ENCODE measurements at places on chromosomes 7 and 10.

DNA sequence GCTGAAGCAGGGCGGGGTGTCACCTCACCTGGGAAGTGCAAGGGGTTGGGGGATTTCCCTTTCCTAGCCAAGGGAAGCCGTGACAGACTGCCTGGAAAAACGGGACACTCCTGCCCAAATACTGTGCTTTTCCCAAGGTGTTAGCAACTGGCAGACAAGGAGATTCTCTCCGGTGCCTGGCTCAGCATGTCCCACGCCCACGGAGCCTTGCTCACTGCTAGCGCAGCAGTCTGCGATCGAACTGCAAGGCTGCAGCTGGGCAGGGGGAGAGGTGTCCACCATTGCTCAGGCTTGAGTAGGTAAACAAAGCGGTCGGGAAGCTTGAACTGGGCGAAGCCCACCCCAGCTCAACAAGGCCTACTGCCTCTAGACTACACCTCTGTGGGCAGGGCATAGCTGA, 80.9 kb upstream of the DNAJB12 start:
- DNase-seq = no peak

GRCh38 chr10:97323501-97323900, 4.4 kb downstream of the FRAT1 start:
- DNase-seq = no peak

DNA sequence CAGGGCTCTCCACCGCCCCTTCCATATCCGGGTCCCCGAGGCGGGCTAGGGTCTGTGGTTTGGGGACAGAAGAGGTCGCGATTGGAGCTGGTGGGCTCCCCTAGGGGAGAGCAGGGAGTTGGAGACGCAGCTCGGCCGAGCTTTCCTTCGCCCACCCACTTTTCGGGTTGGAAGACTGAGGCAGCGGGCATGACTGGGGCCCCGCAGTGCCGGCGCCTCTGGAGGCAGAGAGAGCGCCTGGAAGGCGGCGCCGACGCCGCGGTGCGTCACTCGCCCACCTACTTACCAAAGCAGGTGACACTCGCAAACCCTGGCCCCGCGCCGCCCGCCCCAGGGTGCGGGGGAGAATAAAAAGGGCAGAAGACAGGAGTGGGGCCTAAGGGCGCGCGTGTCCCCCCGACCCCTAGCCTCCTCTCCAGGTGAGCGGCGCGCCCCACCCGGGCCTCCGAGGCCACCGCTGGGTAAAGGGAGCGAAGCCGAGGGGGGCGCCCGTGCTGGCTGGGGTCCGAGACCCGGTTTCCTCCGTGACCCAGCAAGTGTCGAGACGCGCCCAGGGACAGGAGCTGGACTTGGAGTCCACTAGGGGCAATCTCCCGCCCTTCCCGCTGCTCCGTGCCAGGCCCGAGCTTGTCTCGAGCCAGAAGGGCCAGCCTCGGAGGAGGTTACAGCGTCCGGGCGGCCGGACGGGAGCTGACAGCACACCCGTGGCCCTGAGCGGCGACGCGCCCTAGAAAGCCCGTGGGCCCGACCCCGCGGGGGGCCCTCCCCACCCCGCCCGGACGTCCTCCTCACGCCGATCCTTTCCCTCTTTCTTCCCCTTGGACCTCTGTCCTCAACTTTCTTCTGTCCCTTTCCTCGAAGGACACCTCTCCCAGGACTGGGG, 34.4 kb upstream of the GRID1 start:
- DNase-seq = peak; percentile 47

- DNase-seq = no peak
Observed at GRCh38 chr7:133108023-133108422, 26.1 kb upstream of the CHCHD3 start.

DNA sequence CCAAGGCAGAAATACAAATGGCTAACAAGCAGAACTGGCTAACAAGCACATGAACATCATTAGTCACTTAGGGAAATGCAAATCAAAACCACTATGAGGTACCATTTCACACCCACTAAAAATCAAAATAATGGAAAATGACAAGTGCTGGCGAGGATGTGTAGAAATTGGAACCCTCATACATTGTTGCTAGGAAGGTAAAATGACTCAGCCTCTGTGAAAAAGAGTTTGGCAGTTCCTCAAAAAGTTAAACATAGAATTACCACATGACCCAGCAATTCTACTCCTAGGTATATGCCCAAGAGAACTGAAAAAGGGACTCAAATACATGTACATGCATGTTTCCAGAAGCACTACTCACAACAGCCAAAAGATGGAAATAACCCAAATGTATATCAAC, 52.8 kb upstream of the ANAPC16 start:
- no peak for DNase-seq

GRCh38 chr7:141945356-141945755, 1.4 kb downstream of the CLEC5A start:
- no peak for DNase-seq

DNA sequence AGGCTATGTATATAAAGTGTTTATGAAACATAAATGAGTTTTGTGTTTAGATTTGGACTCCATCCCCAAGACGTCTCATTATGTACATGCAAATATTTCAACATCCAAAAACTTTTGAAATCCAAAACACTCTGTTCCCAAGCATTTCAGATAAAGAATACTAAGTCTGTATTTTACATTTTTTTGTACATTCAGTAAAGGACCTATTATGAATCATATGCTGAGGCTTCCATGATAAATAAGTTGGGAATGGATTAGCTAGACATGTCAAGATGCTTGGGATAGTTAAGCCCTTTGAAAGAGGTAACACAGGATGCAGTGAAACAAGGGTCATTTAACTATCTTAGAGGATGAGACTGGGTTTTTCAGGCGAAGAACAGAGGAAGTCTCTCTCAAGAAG, 262.9 kb downstream of the SNX13 start:
- DNase-seq = no peak

GRCh38 chr7:100040575-100040974, 9.0 kb upstream of the ZSCAN21 start:
- no peak for DNase-seq

DNA sequence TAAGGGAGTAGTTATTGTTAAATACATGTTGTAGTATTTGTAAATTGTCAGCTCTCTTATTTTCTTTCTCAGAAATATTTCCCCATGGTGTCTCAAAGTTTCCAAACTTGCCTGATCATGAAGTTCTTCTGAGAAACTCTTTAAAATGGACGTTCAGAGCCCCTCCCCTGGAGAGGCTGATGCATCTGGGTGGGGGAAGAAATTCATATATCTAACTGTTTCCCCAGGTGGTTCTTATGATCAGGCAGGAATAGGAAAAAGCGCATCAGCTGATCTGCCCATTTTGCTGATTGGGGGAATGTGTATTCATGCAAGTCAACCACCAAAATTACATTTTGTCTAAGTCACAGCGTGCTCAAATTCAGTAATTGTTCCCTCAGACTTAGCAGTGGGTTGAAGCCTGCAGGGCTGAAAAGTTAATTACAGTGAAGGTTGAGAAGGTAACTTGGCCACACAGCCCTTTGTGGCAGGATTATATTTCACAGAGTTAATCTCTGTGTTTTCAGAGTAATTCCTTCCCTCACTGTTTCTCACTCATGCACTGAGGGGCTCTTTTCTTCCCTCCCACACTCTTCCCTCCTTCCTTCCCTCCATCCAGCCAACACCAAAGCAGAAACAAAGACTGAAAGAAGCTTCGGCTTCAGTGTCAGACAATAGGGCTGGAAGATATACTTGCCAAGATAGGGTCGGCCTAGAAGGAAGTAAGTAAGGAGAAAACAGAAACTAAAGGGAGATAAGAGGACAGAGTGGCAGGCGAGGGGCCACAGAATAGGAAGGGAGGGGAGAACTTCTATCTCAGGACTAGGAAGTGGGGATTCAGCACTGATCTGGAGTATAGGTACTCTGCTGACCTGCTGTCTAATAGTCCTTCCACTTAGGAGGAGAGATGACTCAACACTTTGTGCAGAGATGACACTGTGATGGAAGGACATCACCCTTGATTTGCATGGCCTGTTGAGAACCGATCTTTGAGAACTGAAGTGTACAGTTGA, 50.5 kb upstream of the STARD3NL start:
- no peak for DNase-seq

DNA sequence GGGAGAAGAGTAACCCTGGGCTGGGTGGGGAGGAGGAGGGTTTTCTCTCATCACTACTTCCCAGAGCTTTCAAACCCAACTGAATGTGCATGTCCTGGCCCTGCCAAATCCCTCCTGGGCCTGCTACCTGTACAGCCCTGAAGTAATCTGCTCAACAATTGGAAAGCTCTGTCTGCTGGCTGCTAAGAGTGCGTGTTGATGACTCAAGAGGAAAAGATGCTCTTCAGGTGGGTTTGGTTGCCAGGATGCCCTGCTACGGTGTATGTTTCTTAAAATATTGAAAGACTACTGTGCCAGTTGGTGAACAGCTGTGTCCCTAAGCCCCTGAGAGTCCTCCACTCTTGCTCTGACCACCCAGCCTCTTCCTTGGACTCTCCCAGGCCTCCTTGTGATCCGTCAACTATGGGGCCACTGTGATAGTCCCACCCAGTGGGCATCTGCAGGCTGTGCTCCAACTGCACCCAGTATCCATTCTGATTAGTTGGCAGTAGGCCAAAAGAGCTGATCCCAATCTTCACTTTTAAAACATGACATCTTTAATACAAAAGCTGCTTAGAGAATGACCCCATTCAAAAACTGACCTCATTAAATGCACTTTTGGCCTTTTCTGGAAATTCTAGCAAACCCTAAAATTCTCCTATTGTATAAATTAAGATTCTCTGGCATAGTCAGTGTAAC, 85.6 kb downstream of the AOAH start:
- no peak for DNase-seq

DNA sequence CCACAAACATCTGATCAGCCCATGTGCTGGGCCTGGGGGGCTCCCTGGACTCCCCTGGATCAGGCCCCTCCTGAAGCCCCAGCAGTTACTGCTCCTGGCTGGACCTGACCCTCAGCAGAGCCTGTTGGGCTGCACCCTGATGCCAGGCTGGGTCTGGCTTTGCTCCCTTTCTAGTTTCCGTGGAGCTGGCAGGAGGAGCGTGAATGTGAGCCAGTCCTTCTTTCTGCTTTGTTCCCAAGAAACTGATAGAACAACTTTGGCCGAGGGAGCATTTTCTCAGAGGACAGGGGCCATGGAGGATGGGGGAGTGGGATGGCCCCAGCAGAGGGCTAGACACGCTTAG, 128.2 kb downstream of the NEURL1 start:
- DNase-seq = no peak

DNA sequence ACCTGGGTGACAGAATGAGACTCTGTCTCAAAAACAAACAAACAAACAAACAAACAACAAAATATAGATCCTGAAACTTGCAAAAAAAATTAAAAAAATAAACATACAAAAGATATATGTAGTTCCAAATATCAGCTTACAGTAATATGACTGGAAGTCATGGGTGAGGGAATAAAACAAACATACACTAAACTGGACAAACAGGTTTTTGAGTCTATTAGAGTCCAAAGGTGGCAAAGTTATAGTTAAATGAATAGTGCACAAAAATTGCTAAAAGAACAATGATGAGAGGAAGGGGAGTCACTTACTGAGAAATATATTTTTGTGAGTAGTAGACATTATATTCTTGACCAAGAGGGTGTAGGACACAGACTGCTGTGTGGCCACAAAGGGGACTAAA, 16.7 kb upstream of the RSBN1L start:
- no peak for DNase-seq

DNA sequence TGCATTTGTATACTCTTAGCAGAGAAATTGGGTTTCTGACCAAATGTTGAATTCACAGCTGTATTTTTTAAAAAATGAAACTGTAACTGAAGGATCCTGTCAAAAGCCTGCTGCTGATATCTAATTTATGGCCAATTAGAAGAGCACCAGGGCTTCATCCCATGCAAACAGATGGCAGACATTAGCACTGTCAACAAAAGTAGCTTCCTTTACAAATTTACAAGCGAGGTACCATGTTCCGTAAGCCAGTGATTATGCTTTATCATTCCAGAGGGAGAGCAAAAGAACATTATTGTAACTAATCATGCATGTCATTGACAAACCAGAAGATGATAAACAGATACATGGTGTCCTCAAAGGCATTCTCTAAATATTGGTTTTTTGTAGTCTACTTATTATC, 177.2 kb upstream of the DKK1 start:
- DNase-seq = no peak

DNA sequence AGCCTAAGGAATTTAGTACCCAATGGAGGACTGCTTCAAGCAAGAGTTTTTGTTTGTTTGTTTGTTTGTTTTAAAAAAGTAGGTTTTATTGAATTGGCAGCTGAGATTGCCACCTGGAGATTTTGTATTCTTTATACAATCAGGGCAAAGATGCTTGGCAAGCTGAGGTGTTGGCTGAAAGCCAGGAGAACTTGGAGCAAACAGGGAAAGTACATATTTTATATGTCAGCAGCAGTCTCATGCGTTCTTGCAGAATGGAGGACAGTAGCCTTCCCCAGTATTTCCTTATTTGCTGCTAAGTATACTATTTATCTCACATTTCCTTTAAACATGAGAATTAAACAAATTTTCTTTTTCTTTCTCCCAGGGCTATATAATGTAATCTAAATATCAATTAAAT, 22.6 kb upstream of the ICA1 start:
- no peak for DNase-seq

- peak; percentile 83 for DNase-seq
Observed at GRCh38 chr10:13440185-13441061, 88.4 kb downstream of the BEND7 start.

GRCh38 chr10:78655979-78656378, 412.8 kb upstream of the ZMIZ1 start:
- no peak for DNase-seq

DNA sequence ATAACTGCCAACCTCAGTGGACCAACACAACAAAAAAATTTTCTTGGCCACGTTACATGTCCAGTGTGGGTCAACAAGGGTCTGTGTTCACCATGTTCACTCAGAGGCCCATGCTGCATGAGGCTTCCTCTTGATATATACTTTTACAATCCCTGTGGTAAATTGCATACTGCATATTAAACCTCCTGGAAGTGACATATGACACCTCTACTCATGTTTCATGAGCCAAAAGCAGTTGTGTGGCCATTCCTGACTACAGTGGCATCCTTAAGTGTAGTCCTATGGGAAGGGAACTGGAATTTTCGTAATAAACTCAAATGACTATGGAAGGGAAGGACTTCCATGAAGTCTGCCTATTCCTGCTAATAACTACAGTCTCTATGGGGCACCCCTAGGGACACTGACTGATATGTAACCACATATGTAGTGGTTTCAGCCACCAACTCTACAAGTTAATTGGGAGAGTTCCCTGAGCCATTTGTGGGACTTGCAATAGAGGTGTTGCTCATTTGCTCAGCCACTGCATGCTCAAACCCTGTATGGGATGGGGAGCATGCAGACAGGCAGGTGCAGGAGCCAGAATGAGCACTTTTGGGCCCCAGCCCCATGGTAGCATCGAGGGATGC, 9.7 kb downstream of the DYNC1I1 start:
- DNase-seq = no peak

- DNase-seq = peak; percentile 37
Observed at GRCh38 chr10:113357681-113358300, 195.1 kb upstream of the HABP2 start.

- DNase-seq = no peak
Observed at GRCh38 chr7:154676422-154677073, 326.4 kb downstream of the PAXIP1 start.

- no peak for DNase-seq
Observed at GRCh38 chr7:44368455-44368854, 43.1 kb upstream of the CAMK2B start.

Data from GM23338 (cell line).